ENCODE measurements at places on chromosomes 2 and 18.

DNA sequence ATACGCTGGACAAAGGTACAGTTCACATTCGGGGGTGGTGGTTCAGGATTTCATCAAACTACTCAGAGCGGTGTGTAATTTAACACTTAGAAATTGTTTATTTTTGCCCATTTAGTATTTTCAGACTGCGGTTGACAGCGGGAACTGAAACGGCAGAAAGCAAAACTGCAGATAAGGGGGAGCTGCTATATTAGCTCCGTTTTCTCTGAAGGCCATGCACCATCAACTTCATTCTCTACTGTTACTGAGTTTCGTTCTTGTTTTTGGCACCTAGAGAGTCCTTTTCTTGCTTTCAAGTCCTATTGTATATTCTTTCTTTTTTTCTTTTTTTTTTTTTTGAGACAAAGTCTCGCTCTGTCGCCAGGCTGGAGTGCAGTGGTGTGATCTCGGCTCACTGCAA is 121.5 kb upstream of the SP3 start:
- no peak for DNase-seq

DNA sequence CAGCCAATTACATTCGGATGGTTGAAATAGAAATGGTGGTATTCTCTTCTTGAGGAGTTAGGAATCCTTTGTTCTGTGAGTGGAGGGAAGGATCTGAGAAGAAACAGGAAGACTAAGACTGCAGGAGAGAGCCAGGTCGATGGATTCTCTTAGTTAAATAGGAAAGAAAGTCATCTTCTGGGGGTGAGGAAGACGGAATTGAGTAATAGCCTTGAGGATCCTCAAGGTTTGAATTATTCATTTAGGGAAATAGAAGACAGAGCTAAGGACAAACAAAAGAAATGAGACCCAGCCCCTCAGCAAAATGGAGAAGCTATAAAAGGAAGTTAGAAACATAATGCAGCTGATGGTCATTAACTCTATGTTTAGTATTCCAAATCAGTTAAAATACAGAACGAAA is 1.8 kb downstream of the LAPTM4A start:
- no peak for DNase-seq

- no peak for DNase-seq
Observed at GRCh38 chr2:232633413-232634205, at the start of gene EFHD1. EFHD1 (plus strand) TSS chr2:232633604; CDS start chr2:232633705, 101 bp downstream.

- DNase-seq: no peak
Observed at GRCh38 chr2:114025030-114025429, 135.1 kb downstream of the ACTR3 start.

- DNase-seq: no peak
Observed at GRCh38 chr2:118813601-118814339, 33.7 kb downstream of the EN1 start.

- no peak for DNase-seq
Observed at GRCh38 chr18:25016666-25017065, 335.3 kb downstream of the ZNF521 start.

- DNase-seq: peak; percentile 9
Observed at GRCh38 chr18:59988098-59988706, 88.4 kb downstream of the PMAIP1 start.

- no peak for DNase-seq
Observed at GRCh38 chr2:239318790-239319661, 81.8 kb downstream of the HDAC4 start.

DNA sequence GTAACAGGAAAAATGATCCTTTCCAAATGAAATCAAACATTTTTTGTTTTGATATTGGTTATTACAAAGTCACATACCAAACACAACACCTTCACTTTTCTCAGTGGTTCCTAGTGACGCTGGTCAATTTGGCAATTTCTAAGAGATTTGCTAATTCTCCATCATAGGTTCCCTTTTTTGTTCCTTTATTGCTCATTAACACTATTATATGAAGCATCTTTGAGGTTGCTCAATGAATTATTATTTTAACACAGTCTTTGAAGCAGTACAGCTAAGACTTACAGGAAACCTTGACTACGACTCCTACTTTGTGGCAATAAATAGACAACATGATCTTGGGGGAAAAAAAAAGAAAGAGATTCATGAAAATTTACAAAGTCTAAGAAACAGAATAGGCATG is 152.2 kb upstream of the VRK2 start:
- no peak for DNase-seq

DNA sequence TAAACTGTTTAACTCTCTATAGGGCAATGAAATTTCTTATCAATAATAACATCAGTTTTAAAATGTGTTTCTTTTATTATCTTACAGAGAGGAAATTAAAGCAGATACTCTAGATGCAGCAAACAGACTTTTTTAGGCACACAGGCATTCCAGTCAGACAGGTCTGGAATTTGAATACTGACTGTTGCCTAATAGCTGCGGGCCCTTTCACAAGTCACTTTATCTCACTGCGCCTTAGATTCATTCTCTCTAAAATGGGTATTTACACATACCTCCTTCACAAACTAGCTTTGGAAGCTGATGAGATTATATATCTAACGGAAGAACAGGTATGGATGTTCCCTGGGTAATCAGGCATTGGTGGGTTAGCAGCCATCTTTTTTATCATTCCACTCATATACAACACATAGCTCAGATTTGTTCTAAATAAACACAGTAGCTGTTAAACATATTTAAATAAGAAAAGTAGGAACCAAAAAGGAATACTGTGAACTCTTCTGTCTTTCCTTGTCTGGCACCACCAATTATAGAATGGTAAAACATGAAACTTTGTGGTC is 104.2 kb downstream of the LRP2 start:
- no peak for DNase-seq

DNA sequence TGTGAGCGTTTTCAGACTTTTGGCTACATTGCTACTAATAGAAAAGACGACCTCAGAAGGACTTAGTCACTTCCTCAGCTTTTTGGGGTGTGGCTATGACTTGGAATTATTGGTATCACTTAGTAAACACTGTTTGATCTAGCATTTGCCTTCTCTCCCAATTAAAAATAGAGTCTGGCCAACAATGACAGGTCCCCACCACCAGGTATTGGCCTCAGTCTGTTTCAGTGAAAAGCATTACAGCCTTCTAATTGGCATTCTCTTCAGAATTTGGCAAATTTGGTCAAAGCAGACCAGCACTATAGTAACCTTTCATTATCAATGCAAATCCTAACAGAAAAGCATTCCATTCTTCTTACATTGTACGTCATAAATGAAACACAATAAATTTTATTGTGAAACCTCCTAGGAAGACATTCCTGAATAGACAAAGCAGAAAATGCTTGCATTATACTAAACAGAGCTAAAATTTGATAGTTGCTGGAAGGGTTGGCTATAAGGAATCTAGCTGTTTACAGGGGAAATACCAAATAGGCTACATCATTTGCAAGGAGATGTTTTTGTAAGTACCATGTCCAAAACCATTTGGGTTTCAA is 613.9 kb downstream of the IRS1 start:
- no peak for DNase-seq

- DNase-seq: no peak
Observed at GRCh38 chr18:69974365-69974764, 26.7 kb upstream of the CD226 start.

GRCh38 chr2:184598316-184599053 is at the start of gene ZNF804A:
ZNF804A (plus strand) TSS chr2:184598529; CDS start chr2:184598960, 431 bp downstream.
- no peak for DNase-seq

DNA sequence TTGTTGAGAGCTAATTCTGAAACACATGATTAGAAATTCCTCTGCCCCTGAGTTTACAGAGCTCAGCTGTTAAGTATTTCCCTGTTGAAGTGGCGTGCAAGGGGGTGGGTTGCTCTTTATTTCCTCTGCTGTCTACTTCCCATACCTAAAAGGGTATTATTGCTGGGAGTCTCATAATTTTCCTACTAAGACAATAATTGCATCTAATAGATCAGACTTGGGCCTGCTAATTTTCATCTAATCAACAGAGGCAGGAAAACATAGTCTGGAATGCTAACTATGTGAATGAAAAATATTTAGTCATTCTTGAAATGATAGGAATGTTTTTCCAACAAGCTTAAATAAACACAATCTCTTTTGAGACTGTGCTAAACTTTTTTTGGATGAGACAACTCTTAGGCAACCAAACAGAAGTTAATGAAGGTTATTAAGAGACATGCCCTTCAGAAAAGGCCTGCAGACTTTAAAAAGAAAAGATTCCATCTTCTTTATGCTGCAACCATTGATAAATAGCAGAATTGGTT is 111.4 kb downstream of the FEZ2 start:
- no peak for DNase-seq

- no peak for DNase-seq
Observed at GRCh38 chr2:128485761-128486639, 167.3 kb upstream of the HS6ST1 start.

GRCh38 chr2:191666732-191667131 is 11.2 kb upstream of the NABP1 start:
- DNase-seq: no peak

- no peak for DNase-seq
Observed at GRCh38 chr2:67054728-67055127, 342.4 kb upstream of the ETAA1 start.

GRCh38 chr2:144774809-144775208 is 254.9 kb upstream of the ZEB2 start:
- DNase-seq: no peak

- no peak for DNase-seq
Observed at GRCh38 chr18:70457223-70457622, 168.4 kb downstream of the SOCS6 start.

DNA sequence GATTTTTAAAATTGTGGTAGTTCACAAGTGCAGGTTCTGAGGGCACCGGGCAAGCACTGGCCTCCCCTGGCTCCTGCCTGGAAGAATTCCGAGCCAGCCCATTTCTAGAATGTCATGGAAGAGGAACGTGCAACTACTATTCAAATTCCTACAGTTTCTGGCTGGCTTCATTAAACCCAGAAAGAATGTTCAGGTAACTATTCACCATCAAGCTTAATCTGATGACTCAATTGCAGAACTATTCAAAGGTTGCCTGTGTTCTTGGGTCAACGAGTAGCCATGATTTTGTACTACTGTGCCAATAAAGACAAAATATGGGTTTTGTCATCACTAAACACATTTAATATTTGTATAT is 14.3 kb upstream of the MFF start:
- no peak for DNase-seq

DNA sequence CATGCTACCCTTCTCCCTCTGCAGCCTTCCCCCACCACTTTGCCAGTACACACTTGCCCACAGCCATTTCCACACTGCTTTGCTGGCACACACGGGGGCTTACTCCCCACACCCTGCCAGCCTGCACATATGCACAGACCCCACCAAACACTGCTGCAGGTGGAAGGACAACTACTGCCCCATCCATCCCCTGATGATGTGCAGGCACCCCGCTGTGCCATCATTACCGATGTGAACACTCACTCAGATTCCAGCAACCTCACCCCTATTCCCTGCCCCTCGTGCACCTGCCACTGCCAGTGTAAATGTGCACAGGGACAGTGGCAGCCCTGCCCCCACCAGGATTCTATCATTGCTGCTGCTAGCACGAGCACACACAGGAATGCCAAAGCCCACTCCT is 1400.8 kb upstream of the DDX18 start:
- DNase-seq: no peak

Data from NCI-H524 treated with DMSO at 0.1 percent for 48 hours (cell line).